ENCODE measurements at places on chromosomes 4 and X.

GRCh38 chrX:122863067-122863466 is 321.0 kb upstream of the GRIA3 start:
- no peak for DNase-seq

DNA sequence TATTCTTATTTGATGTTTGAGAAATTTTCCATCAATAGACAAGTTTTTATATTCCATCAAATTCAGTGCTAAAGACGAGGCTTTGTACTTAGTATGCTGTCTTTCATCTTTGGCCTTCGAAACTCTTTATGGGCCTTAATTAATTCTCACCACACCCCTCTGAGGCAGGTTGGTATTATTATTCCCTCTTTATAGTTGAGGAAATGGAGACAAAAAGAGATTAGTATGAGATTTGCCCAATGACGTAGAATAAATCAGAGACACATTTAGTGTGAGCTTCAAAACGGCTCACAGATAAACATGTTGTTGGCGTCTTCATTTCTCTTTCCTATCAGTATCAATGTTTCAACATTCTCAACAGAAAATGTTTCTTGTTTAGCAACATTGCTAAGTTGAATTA is 35.9 kb upstream of the PTPN13 start:
- no peak for DNase-seq

DNA sequence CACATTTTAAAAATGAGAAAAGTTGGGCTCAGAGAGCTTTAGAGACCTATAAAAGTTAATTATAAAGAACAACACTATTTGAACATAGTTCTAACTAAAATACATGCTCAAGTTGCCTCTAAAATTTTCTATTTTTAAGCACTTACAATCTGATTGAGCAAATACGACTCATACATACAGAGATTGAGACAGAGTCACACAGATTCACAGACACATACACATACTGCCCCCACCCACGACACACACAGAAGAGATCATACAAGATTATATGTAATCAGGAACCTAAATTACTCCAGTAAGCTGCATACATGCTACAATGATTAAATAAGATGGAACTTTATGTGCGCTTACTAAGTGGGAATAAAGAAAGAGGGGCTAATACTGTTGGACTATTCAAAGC is 2.7 kb upstream of the ASB5 start:
- DNase-seq, result no peak

- DNase-seq, result no peak
Observed at GRCh38 chr4:5322321-5322720, 271.0 kb downstream of the STK32B start.

- DNase-seq, result no peak
Observed at GRCh38 chr4:152646221-152646620, 33.6 kb downstream of the TMEM154 start.

DNA sequence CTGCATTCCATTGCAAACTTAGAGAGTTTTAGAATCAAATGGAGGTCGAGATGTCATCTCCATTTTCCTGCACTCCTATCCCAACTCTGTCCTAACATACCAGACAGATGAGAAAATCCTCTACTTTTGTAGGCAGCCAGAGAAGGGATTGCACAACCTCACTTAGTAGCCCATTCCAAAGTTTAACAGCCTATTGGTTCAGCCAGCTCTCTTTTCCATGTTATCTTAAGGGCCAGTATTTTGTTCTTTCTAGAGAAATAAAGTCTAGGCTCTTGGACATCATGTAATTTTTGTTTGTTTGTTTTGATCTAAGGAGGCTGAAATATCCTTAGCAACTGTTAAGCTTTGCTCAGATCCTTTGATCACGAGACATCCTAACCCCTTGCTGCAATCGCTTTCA is 173.0 kb downstream of the COX18 start:
- DNase-seq, result no peak

GRCh38 chr4:122666527-122667245 is 45.8 kb upstream of the IL21 start:
- no peak for DNase-seq

DNA sequence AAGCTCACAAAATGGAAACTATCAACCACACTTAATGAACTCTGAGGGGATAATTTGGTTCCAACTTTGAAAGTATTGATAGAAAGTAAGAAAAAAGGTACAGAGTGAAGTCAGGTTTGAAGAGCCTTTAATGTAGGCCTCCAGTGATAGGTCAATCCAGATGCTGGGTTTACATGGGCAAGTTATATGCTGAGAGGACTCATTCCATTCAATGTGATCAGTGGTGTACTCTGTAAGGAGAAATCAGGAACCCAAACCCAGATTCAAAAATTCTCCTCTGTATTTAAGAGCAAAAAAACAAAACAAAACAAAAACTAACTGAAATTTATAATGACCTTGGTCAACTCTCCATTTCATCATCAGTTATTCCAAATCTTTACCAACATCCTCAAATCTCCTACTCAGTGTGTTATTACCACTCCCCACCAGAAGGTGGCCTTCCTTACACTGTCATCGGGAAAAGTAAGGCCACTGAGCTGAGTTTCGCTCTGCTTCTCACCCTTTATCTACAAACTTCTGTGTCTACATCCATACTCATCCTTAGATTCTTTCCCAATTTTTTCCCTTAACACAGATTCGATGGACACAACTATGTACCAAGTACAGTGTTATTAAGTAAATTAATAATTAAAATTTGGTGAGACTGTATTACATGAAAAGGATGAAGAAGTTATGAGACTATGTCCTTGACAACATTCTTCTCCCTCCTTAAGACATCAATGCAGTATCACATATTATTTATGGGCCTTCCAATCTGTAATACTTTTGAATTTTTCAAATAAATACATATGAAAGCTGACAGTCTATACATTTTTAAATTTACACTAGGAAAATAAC is 88.3 kb downstream of the ZAR1 start:
- DNase-seq, result peak; percentile 32

- DNase-seq, result no peak
Observed at GRCh38 chr4:143286701-143287571, 49.7 kb upstream of the GAB1 start.

Data from left cardiac atrium (tissue), 4 donors.